GM04504 (cell line): ENCODE measurements at places on chromosomes 12 and 14.

- no peak for DNase-seq
Measured at GRCh38 chr14:103127356-103127755, 4.1 kb downstream of the TNFAIP2 start.

GRCh38 chr14:92645841-92646478 lies 102.5 kb downstream of the LGMN start:
- peak; percentile 88 for DNase-seq

DNA sequence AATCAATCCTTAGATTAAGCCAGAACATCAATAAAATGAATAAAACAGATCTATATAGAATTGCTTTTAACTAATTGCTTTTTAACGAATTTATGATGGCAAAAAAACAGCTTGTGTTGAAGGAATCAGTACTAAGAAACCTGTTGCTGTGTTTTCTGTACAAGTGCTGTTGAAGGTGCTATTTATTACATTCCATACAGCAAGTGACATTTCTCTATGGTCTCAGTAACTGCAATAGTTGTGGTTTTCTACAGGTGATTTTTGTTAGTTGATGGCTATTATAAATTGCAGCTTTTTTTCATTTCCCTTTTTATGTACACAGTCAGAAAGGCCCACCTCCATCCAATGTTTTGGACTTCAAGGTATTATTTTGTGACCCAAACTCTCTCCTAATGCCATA lies 56.6 kb downstream of the SLC2A13 start:
- no peak for DNase-seq

DNA sequence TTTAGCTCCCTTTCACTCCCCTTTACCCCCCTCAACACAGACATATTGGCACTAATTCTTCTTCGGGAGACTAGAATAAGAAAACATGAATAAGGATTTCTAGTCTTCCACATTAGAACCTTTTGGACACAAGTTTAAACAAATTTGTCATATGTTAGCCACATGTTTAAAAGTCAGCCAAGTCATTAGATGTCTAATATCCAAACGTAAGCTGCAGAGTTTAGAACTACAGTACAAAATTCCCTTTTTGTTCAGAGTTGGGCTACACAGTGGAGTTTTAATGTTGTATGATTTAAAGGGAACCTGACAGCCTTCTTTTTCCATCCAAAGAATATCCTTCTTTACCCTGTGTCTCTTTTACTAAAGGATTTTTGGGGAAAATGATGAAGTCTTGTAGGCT lies 79.8 kb downstream of the PDE6H start:
- DNase-seq, result no peak

GRCh38 chr12:34606749-34607519 lies 584.6 kb downstream of the ALG10 start:
- DNase-seq, result no peak

GRCh38 chr12:127640181-127640886 lies 626.6 kb upstream of the TMEM132C start:
- peak; percentile 78 for DNase-seq

DNA sequence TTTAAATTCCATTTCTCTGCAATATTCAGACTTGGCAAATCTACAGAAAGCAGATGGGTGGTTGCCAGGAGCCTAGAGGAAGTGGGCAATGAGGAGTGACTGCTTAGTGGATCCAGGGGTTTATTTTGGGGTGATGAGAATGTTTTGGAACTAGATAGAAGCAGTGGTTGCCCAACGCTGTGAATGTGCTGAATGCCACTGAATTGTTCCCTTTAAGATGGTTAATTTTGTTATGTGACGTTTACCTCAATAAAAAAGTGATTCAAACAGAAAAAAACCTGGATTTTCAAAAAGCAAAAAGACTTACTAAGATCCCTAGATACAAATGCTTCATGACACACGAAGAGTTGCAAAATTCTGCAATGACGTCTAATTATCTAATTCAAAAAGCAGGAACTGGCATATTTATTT lies 34.2 kb downstream of the DAO start:
- peak; percentile 20 for DNase-seq

DNA sequence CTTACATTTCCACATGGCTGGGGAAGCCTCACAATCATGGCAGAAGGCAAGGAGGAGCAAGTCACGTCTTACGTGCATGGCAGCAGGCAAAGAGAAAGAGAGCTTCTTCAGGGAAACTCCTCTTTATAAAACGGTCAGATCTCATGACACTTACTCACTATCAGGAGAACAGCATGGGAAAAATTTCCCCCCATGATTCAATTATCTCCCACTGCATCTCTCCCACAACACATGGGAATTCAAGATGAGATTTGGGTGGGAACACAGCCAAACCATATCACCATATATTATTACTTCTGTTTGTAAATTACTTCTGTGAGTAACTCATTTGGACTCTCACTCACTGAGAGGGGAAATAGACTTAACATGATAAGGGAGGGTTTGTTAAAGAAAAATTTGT lies 1496.8 kb upstream of the TMEM132C start:
- DNase-seq, result no peak

DNA sequence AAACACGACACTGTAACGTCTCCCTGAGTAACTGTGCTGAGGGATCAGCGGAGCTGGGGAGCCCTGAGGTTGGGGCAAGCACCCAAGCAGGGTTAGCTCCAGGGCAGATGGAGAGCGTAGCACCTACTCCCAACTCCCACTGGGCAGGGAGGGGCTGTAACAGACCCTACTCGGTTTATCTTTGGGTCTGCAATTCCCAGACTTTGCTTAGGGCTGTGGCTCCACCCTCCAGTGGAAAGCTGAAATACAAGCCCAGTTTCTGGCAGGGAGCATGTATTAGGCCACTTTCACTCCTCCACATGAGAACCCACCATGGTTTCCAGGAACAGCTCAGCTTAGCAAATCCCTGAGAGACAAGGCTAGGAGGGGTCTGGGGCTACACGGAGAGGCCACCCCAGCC lies 17.3 kb upstream of the TC2N start:
- no peak for DNase-seq

GRCh38 chr12:8033153-8034044 lies 883 bp downstream of the FOXJ2 start:
- peak; percentile 18 for DNase-seq

- no peak for DNase-seq
Measured at GRCh38 chr12:91441246-91441645, 258.6 kb upstream of the DCN start.

- no peak for DNase-seq
Measured at GRCh38 chr12:72359416-72359815, 87.2 kb downstream of the TRHDE start.

GRCh38 chr12:48422060-48422459 lies 50.3 kb upstream of the ANP32D start:
- DNase-seq, result no peak

GRCh38 chr14:103724116-103724515 lies 8.5 kb downstream of the ZFYVE21 start:
- no peak for DNase-seq

GRCh38 chr12:7158781-7159609 lies 28.8 kb downstream of the CLSTN3 start:
- no peak for DNase-seq

DNA sequence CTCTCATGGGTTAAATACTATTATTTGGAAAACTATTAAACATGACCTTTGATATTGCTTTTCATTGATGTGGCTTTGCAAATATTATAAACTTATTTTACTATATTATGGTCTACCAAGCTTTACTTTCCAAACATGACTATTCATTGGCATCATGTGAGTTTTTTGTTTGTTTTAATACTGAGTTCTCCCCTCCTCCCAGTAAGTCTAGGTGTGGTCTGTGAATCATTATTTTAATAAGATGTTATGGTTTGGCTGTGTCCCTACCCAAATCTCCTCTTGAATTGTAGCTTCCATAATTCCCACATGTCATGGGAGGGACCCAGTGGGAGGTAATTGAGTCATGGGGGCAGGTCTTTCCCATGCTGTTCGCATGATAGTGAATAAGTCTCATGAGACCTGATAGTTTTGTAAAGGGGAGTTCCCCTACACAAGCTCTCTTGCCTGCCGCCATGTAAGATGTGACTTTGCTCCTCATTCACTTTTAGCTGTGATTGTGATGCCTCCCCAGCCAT lies 80.0 kb downstream of the BORCS5 start:
- DNase-seq, result no peak

GRCh38 chr12:57610554-57611107 lies 604 bp upstream of the ARHGEF25 start:
- DNase-seq, result no peak

GRCh38 chr12:93098077-93098476 lies 169.0 kb upstream of the EEA1 start:
- DNase-seq, result no peak

- no peak for DNase-seq
Measured at GRCh38 chr12:90831712-90832111, 123.3 kb downstream of the CCER1 start.

DNA sequence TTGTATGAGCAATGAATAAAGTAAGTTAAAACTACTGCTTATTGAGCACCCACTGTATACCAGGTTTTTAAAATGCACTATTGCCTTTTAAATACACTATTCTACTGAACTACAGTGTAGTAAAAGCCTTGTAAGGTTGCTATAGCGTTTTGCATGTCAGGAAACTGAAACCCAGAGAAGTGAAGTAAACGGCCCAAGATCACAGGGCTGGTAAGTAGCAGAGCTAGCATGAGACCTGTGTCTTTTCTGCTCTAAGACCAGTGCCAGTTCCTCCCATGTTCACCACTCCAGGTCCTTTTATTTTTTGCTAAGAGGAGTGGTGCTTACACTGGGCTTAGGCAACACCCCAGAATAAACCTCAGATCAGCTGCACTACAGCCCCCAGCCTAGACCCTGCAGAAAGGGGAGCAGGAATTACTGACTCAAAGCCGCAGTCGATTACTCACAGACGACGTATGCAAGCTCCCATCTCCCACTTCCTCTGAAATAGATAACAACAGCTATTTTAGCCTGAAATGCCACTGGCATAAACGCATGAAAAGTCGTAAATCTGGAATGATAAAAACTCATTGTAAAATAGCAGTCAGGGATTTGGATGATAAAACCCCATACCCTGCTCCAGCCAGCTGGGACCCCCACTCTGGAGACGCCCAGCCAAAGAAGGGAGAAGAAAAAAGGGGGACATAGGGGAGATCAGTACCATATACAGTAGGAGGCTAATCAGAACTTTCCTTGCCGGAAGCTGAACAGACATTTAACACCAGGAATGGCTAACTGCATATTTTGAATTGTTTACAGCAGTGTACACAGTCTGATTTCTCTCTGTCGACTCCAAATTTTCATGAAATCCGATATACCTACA lies 108.3 kb downstream of the NUAK1 start:
- peak; percentile 57 for DNase-seq

GRCh38 chr12:113302886-113303640 lies 31.8 kb downstream of the SLC8B1 start:
- no peak for DNase-seq

DNA sequence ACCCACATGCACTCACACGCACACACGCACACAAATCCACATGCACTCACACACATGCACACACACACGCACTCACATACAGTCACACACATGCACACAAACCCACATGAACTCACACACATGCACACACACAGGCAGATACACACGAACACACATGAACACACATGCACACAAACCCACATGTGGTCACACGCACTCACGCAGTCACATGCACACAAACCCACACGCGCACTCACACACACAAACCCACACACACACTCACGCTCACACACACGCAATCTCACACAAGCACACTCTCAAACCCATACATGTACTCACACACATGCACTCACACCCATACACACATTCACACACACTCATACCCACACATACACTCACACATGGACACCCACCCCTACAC lies 61.5 kb downstream of the GALNT9 start:
- no peak for DNase-seq
